Esophagus squamous epithelium (tissue), 5 donors: ENCODE measurements at places on chromosomes 5 and 9.

- no peak for DNase-seq
Observed at GRCh38 chr5:32197032-32197431, 22.9 kb upstream of the GOLPH3 start.

DNA sequence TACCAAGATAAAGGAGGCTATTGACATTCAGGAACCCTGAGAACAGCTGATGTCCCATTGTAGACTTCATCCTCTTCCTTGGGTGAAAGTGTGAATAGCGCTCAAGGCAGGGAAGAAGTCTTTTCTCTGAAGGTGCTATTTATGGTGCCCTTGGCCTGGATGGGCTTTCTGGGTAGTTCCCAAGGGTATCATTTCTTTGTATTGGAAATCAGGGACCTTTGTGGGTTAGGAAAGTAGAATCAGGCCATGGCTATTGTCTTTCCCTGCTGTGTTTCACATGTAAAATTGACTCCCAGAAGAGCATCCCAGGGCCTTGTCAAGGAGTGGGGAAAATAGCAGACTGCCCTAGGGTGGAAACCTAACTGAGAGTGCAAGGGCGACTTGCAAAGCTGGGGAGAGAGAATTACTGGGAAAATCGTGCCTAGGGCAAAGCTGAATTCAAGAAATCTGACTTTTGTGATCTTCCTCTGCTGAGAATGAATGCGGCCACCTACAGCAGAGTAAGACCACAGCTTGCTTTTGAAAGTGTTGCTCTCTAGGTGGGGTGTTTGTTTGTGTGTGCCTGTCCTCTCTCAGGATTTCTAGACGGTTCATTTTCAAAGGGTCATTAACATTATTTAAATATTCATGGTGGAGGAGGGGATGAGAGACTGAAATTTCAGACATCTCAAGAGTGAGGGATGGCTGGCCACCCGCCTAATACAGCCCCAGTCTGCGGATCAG lies 160.6 kb downstream of the C9orf152 start:
- DNase-seq = no peak

DNA sequence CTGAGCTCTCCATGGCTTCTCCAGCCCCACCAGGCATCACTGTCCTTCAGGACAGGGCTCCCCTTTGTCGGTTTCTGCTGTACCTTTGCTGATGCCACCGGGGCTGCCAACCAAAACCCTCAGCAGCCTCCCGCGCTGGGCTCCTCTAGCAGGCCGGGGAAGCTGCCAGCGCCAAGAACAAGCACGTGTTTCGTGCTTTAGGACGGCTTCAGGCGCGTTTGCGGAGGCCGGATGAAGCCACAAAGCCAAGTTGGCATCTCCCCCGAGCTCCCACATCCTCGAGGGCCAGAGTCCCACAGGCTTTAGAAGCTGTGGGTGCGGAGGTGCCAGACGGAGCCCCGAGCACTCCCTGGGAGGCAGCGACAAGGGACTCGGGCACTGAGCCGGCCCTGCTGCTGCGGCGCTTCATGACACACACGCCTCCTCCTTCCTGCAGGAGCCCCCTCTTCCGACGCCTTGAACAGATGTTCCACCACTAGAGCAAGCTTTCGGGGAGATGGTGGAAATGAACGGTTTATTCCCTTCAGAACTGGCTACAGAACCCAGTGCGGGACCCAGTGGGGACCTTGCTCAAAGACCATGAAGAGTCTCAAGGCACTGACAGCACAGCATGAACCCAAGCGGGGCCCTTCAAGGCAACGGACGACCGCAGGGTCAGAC lies 36.7 kb downstream of the SARDH start:
- DNase-seq = no peak

GRCh38 chr9:125523681-125524080 lies 183.3 kb downstream of the MAPKAP1 start:
- DNase-seq = no peak

GRCh38 chr5:157263496-157264090 lies 2.3 kb upstream of the CYFIP2 start:
- no peak for DNase-seq

DNA sequence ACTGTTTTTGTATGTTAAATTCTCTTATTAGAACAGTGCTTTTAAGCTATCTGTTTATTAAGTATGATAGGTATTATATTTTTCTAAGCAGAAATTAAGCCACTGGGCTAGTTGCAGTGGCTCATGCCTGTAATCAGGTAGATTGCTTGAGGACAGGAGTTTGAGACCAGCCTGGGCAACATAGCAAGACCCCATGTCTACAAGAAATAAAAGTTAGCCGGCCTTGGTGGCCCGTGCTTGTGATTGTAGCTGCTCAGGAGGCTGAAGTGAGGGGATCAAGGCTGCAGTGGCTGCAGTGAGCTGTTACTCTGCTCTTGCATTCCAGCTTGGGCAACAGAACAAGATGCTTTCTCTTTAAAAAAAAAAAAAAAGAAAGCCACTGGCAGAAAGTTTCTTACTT lies 45.0 kb upstream of the LRRC70 start:
- DNase-seq = no peak
